ENCODE measurements at places on chromosomes 5 and 9.

GRCh38 chr9:18438951-18439350 is 35.0 kb upstream of the ADAMTSL1 start:
- no peak for DNase-seq

- no peak for DNase-seq
Observed at GRCh38 chr5:110909950-110910349, 161.6 kb upstream of the TSLP start.

DNA sequence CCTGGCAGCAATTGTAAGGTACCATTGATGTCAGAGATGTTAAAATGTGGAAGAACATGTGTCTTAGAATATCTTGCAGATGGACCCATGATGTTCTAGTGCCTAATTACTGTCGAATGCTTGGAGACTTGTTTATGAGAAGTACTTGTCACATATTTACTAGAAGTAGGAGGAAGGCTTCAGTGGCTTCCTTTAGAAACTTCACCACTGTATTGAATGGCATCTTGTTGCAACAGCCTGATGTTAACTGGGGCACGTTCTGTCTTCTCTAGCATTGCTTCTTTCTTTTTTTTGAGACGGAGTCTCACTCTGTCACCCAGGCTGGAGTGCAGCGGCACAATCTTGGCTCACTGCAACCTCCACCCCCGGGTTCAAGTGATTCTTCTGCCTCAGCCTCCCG is 16.5 kb downstream of the UGCG start:
- no peak for DNase-seq

DNA sequence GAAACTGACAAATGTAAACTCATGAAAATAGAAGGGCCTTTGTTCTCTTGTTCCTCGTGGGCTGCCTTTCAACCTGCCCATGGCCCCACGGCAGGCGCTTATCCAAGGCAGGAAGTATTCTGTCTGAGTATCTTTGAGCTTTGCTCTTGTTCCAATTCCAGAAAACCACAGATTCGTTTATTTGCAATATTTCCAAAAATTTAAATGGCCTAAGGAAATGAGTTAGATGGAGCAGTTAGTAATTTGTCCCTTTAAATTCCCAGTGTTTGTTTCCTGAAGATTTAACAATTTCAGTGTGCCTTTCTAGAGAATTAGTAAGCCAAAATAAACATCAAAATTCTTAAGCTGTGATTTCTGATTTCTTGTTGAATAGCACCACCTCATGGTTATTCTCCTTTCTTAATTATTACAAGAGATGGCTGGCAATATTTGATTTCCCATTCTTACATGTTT is 299.4 kb upstream of the RASA1 start:
- no peak for DNase-seq

GRCh38 chr9:70413464-70413798 is 1.0 kb downstream of the KLF9 start:
- no peak for DNase-seq

GRCh38 chr5:157947156-157947555 is 88.2 kb upstream of the CLINT1 start:
- DNase-seq, result no peak

GRCh38 chr9:128503870-128504269 is 649 bp upstream of the GLE1 start:
- peak; percentile 38 for DNase-seq

- peak; percentile 79 for DNase-seq
Observed at GRCh38 chr5:179345433-179346321, at the start of gene ADAMTS2. Gene ADAMTS2, minus strand, starts transcription at chr5:179345461. Its CDS starts 133 bp downstream, at chr5:179345328.

GRCh38 chr9:21945606-21946005 is 48.6 kb downstream of the CDKN2A start:
- no peak for DNase-seq

- DNase-seq, result no peak
Observed at GRCh38 chr9:87324613-87325194, 173.0 kb upstream of the DAPK1 start.

DNA sequence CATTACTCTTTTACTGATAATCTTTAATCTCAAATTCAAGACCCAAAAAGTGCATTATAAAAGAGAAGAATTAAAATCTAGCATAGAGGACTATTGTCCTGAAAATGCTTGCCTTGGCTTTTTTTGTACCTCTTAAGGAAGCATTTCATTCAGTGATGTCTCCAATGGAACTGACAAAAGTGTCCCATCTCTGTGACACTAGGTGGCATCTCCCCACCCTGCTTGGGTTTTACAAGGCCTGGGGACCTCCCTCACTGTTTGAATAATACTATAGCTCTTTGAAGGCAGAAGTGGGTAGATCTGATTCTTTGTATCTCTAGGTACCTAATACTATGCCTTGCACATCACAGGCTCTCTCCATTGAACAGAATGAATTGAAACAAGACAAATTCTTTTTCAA is 180.6 kb downstream of the EPB41L4A start:
- no peak for DNase-seq

DNA sequence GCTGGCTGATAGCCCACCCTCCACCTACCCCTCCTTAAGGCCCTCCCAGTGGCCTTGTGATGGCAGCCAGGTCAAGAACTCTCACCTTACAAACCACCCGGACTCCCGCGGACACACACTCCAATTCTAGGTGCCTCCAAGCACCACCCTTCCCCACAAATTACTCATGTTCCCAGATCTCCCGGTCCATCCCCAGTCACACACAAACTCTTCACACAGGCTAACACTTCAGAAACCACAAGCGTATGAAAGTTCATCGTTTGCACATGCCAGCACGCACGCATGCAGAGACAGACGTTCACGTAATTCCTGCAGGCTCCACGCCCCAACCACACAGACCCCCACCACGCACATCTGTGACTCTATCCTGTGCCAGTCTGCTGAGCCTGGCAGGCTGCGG is 18.0 kb downstream of the NR5A1 start:
- DNase-seq, result no peak
